Suppressor macrophage (primary cell): ENCODE measurements at places on chromosomes 2 and 18.

- DNase-seq = no peak
These were observed 269.0 kb downstream of the CDCA7 start for GRCh38 chr2:173623438-173624319.

DNA sequence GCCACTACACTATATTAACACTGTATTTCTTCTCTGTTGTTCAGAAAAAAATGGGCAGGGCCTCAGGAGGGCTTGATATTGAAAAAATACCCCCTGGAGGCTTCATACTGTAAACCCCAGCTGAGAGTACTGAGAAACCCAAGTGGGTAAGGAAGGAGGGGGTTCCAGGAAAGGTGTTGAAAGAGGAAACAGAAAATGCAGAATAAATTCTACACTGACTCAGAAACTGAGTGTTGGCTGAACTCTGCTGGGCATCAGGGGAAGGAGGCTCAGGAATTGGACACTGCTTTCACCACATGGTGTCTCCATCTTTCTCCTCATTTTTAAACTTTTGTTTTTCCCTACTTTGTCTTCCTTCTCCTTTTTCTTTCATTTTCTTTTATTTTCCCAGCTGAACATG is 253.7 kb downstream of the DYM start:
- no peak for DNase-seq

- peak; percentile 65 for DNase-seq
These were observed 230.2 kb upstream of the TNP1 start for GRCh38 chr2:217090024-217090473.

DNA sequence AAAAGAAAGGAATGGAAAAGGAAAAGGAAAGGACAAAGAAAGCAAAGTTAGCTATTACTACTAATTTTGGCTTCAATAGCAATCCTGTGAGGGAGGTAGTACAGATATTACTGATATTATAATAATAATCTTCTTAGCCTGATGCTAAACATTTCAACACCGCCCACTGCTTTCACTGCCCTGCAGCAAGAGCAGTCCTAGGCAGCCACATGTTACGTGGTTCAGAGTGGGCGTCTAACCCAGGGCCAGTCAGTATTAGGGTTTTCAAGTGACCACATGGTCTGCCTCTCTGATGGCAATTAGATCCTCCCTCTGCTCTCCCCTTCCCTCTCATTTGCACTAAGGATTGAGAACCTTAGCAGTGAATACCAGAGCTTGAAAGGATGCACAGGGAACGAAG is 83.7 kb upstream of the ZNF397 start:
- DNase-seq = peak; percentile 34

DNA sequence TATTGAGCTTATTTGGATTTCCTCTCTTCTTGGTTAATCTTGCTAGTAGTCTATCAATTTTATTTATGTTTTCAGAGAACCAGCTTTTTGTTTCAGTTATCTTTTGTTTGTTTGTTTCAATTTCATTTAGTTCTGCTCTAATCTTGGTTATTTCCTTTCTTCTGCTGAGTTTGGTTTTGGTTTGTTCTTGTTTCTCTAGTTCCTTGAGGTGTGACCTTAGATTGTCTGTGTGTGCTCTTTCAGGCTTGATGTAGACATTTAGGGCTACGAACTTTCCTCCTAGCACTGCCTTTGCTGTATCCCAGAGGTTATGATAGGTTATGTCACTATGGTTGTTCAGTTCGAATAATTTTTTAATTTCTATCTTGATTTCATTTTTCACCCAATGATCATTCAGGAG is 141.6 kb downstream of the ZNF236 start:
- no peak for DNase-seq

- no peak for DNase-seq
These were observed 66.0 kb downstream of the EIPR1 start for GRCh38 chr2:3311601-3312000.

DNA sequence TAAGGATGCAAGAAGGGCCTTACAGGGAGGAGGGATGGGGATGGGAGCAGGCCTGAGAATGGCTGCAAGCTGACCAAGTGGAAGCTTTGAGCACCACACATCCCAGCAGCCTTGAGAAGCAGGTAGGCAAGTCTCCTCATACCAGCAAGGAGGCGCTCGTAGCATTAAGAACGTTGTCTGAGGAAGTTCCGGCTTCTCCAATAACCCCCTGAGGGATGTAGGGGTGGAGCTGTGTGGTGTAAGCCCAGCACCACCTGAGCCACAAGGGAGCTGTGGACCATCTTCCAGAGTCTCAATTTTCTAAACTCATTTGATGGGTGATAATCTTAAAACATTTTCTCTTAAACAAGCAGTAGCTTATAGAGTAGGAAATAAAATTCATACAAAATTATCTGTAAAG is 50.6 kb downstream of the ST3GAL5 start:
- no peak for DNase-seq

GRCh38 chr2:170745305-170745704 is 24.9 kb upstream of the ERICH2 start:
- peak; percentile 30 for DNase-seq

DNA sequence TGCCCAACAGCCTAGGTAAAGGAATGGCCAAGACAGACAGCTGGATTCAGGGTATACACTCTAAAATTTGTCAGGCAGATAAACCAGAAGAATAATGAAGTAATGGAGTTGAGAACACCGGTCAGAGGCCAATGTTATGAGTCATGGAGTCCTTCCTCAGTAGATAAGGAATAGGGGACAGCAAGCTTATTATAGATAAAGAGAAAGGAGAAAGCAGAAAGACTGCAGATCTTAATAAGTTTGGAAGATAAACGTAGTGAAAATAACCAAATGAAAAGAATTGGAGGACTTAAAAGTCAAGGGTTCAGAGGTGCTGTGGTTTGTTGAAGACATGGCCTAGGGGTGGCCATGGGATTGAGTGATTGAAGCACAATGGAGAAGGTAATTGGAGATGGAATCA is 63.5 kb upstream of the NFE2L2 start:
- no peak for DNase-seq

GRCh38 chr18:55869556-55870501 is 281.8 kb upstream of the TCF4 start:
- peak; percentile 50 for DNase-seq

GRCh38 chr18:58997811-58998337 is 133.2 kb downstream of the ZNF532 start:
- no peak for DNase-seq

- no peak for DNase-seq
These were observed 14.9 kb downstream of the ATOH8 start for GRCh38 chr2:85768713-85769112.

- peak; percentile 28 for DNase-seq
These were observed 16.8 kb upstream of the ALPI start for GRCh38 chr2:232438951-232439757.

GRCh38 chr2:17958466-17959092 is 80.1 kb downstream of the KCNS3 start:
- no peak for DNase-seq

DNA sequence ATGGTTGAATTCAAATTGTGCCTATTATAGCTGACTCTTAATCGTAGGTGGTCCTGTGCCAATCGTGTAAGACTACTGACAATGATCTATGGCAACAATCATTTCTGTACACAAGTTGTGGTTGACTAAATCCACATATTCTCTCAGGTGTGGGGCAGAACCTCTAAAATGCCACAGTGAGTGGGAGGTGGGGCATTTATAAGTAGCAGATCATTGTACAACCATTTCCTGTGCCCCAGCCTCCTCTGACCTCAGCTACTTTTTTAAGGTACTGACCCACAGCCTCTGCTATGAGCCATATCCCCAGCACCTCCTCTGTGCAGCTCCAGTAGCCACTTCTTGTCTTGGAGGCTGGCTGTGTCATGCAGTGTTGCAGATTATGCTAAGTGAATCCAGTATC is 48.6 kb upstream of the RAPH1 start:
- DNase-seq = peak; percentile 52

- DNase-seq = no peak
These were observed 2.6 kb downstream of the CDH2 start for GRCh38 chr18:28174181-28174905.
